ENCODE measurements at places on chromosomes 4 and X.

DNA sequence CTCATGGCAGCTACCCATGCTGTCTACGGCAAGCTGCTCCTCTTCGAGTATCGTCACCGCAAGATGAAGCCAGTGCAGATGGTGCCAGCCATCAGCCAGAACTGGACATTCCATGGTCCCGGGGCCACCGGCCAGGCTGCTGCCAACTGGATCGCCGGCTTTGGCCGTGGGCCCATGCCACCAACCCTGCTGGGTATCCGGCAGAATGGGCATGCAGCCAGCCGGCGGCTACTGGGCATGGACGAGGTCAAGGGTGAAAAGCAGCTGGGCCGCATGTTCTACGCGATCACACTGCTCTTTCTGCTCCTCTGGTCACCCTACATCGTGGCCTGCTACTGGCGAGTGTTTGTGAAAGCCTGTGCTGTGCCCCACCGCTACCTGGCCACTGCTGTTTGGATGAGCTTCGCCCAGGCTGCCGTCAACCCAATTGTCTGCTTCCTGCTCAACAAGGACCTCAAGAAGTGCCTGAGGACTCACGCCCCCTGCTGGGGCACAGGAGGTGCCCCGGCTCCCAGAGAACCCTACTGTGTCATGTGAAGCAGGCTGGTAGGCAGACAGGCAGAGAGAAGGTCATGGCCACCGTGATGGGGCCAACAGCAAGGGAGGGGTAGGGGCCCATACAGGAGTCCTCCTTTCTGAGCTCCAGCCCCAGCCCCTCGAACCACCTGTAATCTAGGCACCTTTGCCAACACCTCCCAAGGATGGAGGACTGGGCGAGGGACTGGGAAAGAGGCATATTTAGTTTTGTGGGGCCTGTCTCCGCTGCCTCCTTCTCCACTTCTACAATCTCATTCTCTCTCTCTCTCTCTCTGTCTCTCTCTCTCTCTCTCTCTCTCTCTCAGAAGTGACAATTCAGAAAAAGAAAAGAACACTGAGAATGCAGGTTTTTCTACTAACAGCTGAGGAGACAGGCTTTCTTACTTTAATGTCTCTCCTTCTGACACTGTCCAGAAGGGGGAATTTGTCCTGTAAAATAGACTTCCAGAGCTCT lies 4.7 kb upstream of the TSPYL2 start:
- no peak for DNase-seq

- no peak for DNase-seq
Measured at GRCh38 chrX:118740276-118740889, 13.0 kb downstream of the IL13RA1 start.

DNA sequence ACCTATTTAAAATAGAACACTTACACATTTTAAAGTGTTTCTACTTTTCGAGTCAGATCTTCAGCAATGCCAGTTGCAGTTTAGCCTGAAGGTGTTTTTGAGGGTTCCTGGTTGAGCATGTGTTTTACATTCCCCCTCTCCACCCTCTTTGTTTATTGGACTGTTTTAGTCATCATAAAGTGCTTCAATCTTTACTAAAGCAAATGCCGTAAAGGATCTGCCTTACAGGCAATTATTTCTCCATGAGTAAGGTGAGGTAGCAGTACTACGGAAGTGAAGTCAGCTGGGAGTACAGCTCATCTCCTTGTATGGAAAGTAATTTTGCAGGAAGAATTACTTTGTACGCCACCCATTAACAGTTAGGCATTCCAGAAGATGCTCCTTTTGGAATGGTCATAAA lies 36.9 kb downstream of the PDLIM5 start:
- DNase-seq: no peak

- no peak for DNase-seq
Measured at GRCh38 chr4:147334478-147334877, 146.4 kb upstream of the EDNRA start.

DNA sequence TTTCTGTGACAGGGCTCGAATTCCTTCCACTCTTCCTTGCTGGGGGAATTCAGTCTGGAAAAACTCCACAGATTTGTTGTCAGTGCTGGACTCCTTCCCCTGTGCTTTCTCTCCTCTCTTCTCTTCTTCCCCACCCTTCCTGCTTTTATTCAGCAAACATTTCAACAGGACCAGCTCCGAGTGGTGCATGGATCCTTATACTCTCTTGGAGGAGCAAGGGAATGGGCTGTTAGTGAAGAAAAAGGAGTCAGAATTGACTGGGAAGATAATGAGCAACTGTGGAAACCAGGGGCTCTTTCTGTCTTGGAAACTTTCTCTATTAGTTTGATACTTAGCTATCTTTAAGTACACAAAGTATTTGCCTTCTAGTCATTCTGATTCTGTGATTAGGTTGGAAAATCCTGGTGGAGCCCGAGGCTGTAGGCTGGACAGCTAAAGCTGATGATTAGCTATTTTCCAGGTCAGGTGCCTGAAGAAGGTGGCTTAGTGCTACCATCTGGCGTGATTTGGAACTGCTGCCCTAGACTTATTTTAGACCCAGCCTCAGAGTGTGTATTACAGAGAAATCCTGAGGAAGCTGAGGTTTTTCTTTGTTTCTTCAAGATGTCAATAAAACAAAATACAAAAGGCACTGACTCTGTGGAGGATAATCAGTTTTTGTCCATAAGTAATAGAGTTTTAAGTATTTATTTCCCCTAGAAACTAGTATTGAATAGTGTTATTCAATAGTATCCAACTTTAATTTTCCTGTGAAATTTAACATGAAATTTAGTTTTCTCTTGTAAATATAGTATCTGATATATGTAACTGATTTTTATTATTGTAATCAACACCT lies 38.4 kb downstream of the NAP1L5 start:
- DNase-seq: peak; percentile 52

DNA sequence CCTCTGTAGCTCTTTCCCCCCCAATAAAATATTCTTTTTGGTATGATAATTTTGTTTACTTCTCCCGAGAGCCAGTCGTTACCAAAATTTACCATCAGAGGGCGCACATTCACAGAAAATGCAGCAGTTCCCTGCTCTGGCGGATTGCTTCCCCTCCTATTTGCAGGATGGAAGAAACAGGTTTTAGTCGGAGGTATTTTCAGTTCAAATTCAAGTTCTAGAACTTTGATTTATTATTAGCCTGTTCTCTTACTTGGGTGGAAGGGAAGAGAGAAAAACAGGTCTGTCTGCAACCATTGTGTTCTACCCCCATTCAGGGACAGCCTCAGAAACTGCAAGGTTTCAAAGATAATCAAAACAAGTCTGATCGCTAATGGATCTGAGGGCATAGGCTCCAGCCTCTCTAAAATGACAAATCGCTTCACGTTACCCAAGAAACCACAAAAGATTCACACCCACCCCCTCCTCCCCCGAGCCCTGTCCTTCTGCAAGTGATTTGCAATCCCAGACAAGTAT lies 263.8 kb upstream of the RPS6KA3 start:
- peak; percentile 11 for DNase-seq

- DNase-seq: no peak
Measured at GRCh38 chr4:124523816-124524215, 188.7 kb downstream of the ANKRD50 start.

DNA sequence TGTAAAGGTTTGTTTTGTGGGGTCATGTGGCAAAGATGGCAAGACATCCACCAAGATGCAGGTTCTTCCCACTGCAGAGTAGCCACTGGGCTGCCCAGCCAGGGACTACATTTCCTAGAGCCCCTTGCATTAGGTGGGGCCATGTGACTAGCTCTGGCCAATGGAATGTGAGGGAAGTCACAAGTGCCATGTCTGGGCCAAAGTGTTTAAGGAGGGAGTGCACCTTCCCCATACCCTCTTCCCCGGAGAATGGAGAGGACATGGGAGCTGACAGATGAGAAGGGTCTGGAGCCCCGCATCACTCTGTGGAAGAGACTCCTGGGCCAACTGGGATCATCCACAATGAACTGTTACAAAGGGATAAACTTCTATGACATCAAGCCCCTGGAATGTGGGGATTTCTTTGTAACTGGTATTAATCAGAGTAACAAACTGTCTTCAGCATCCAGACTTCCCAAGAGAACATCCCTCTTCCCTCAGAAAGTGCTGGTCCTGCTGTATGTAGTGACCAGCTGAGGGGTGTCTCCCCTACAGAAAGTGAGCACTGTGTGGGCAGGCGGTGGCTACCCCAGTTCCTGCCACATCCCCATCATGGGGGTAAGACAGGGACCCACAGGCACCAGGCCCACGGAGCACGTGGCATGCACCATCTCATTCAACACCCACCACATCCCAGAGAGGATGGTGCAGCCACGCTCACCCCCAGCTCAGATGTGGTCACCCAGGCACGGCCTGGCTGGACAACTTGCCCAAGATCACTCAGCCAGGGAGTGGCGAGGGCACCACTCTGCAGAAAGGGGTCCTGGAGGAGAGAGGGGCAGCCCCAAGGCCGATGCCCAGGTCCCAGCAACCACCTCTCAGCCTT lies 10.9 kb downstream of the PPP2R2C start:
- DNase-seq: no peak

DNA sequence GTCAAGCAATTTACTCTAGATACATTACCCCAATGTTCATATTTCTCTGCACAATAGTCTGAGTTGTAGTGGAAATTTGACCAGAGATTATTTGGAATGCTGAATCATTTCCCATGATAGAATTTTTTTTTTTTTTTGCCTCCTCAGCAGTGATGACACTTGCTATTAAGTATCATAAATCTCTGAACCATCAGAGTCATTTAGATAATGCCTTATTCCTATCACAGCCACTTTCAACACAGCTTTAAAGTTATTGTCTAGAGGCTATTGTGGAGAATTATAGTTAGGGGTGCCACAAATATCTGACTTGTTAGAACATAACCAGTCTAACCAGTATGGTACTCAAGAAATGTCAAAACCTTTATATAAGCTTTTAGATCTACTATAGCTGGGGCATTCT lies 79.8 kb downstream of the LCORL start:
- DNase-seq: no peak

DNA sequence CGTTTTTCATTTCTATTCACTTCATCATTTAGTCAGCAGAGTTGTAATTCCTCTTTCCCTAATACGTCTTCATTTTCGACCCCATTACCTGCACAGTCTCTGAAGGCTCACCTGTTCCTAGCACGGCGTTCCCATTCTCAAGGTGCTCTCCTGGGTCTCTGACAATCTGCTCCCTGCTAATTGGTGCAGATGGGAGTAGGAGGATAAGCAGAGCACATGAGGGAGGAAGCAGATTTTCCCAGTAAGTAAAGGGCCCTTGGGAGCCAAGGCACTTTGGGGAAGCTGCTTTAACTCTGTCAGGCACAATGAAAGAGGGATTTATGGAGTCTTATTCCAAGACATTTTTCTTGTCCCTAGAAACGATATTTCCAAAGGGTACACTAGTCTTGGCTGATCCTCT lies 466.4 kb downstream of the STIM2 start:
- no peak for DNase-seq

GRCh38 chrX:118963159-118963558 lies 11.3 kb upstream of the LONRF3 start:
- no peak for DNase-seq

DNA sequence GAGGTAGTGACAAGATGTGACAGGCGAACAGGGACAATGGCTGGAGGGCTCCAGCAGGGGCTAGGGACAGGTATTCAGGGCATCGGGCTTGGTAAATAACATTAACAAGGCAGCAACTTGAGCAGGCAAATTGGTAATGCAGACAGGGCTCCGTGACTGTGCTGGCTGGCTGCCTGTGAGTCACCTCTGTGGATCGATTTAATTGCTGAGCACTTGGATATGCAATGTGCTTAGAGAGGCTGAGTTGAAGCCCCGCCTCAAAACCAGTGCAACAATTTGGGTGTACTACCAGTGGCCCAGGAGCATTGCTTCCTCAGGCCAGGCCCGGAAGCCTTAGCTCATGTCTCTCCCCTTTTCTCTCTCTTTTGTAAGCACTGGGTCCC lies 19.5 kb downstream of the CNGA2 start:
- DNase-seq: no peak

GRCh38 chrX:151488677-151489076 lies 74.8 kb upstream of the PASD1 start:
- DNase-seq: peak; percentile 13

DNA sequence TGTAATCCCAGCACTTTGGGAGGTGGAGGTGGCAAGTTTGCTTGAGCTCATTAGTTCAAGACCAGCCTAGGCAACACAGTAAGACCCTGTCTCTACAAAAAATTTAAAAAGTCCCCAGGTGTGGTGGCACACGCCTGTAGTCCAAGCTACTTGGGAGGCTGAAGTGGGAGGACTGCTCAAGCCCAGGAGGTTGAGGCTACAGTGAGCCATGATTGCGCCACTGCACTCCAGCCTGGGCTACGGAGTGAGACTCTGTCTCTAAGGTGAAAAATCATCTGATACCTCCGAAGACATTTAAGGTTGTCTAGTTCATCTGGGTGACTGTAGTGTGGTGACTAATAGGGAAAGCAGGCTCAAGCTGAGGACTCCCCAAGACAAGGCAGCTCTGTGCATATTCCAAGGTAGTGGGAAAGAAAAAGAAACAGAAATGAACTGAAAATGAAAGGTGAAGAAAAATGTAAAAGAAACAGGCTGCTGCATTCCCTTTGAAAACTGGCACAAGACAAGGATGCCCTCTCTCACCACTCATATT lies 23.3 kb downstream of the FRYL start:
- no peak for DNase-seq

DNA sequence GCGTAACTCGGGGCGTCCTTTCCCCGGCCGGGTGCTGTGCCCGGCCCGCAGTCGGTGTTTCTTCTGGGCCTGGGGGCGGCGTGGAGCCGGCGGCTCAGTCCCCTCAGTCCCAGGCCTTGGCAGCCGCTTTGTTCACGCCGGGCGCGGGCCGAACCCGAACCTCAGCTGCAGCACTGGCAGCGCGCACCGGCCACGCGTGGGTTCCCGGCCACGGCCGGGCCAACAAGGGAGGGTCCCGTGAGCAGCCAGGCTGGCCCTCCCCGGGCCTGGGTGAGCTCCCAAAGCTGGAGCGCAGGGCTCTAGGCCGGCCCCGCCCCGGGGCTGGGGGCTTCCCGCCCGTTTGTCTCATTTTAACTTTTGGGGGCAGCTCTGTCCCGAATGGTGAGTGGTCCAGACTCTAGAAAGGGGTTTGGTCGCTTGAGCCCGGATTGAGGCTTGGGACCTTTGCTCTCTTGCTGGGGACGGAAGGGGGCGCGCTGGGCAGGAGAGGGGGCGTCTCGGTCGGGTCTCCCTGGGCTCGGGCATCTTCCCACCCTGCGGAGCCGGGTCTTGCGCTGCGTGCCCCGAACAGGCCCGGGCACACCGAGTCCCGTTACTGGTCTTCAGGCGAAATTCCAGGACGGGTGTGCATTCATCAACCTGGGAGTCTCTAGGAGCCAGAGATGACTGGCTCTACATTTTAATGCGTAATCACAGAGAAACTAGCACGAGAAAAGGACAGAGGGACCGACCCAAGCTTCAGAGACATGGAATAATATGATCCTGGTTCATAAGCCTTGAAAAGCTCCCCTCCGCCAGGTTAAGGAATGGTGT lies 177.1 kb downstream of the CBR4 start:
- DNase-seq: no peak
